Caco-2 (cell line): ENCODE measurements at places on chromosomes 4 and X. TPM values are rescaled to one million over a fixed set of nuclear protein-coding genes. Genes with fewer than 3 reads are reported as not detected.

DNA sequence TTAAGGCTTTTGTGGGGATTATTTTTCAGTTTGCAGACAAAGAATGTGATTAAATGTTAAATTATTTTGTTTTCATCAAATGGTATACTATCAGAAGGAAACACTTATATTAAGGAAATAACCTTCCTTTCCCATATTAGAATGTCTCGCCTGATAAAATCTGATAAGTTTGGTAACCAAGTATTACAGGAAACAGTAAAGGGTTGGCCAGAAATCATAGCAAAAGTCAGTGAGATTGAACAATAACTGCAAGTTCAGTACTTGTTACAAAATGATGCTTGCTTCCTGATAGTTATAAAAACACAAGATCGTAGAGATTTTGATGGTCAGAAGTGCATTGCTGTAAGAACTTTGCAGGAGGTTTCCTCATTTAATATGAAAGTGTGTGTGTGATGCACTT lies 40.5 kb downstream of the FABP2 start:
- no peak for DNase-seq
- no peaks in the 10 kb centered on the region for H3K27me3 ChIP-seq
- H3K4me1 ChIP-seq: no peaks in the 10 kb centered on the region; the same call in 1 of the 2 replicates
- H3K4me3 ChIP-seq: no peak overlapping the region
- H3K27ac ChIP-seq: no peak overlapping the region
- no peaks in the 10 kb centered on the region for H3K36me3 ChIP-seq

- no peaks in the 10 kb centered on the region for H3K27me3 ChIP-seq
- H3K4me3 ChIP-seq: no peak overlapping the region
- peak; percentile 73 for DNase-seq
- H3K36me3 ChIP-seq: no peaks in the 10 kb centered on the region
- no peak overlapping the region for H3K27ac ChIP-seq
These were observed 128.4 kb upstream of the TBC1D9 start for GRCh38 chr4:140884431-140885058.

DNA sequence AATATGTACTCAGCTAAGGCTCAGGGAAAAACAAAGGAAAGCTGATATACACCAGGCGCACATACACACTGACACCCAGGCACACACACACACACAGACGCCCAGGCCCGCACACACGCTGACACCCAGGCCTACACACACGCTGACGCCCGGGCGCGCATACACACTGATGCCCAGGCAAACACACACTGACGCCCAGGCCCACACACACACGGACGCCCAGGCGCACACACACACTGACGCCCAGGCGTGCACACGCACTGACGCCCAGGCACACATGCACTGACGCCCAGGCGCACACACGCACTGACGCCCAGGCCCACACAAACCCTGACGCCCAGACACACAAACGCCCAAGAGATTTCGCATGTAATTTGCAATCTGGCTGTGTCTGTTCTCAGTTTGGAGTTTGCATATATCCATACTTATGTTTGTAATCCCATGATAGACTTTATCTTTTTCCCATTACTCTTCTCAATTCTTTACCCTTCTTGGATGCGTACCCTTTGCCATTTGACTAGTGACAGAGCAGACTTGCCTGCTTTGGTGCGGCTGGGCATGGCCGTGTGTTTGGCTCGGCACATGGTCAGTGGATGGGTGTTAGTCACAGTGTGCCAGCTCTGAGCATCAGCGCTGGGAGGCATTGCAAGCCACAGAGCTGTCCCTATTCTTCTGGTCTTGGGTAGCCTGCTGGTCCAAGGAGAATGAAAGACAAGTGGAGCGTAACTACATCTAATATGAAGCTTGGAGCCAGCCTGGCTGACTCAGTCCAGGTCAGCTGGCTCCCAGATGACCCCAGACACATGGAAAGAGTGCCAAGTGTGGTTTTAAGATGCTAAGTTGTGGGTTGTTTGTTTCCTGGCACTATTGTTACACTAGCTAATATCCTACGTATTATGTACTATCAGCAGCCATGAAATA lies 632.4 kb upstream of the ZFP42 start:
- no peak overlapping the region for H3K4me3 ChIP-seq
- H3K27ac ChIP-seq: no peak overlapping the region
- H3K36me3 ChIP-seq: no peaks in the 10 kb centered on the region

DNA sequence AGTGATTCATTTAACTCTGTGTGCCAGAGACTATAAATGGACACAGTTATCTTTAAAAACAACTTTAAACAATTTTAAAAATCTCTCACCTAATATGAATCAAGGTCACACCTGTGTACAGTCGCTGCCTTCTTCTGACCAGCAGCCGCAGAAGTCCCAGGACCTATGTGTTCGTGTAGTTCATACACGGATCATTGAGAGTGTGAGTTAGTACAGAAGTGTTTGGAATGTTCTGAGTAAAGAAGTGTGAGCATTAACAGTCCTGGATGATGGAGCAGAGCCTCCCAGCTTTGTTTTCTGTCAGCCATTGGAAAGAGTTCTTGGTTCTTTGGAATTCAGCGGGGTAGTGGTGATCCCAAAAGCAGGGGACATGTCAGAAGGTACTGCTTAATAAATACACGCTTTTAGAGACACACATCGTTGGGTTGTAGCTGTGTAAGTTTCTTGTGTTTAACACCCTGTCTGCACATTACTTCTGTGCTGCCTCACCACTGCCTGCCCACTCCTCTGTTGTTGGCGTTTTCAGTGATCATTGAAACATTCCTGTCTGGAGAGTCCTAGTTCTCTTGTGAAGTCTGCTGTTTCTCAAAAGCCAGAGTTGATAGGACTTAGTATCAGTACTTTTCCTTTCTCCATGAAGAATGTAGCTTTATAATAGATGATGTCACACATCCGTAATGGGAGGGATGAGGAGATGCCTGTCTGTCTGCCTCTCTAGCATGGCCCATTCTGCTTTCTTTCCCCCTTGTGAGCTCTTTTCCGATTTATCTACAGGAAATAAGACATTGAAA lies 90.6 kb downstream of the PTTG2 start:
- 0 out of 2 replicates have a peak, but pooled peaks cover 5% of the 10 kb centered on the region for H3K4me1 ChIP-seq
- no peak for DNase-seq
- no peaks in the 10 kb centered on the region for H3K27me3 ChIP-seq
- no peak overlapping the region for H3K4me3 ChIP-seq
- H3K27ac ChIP-seq: no peak overlapping the region

DNA sequence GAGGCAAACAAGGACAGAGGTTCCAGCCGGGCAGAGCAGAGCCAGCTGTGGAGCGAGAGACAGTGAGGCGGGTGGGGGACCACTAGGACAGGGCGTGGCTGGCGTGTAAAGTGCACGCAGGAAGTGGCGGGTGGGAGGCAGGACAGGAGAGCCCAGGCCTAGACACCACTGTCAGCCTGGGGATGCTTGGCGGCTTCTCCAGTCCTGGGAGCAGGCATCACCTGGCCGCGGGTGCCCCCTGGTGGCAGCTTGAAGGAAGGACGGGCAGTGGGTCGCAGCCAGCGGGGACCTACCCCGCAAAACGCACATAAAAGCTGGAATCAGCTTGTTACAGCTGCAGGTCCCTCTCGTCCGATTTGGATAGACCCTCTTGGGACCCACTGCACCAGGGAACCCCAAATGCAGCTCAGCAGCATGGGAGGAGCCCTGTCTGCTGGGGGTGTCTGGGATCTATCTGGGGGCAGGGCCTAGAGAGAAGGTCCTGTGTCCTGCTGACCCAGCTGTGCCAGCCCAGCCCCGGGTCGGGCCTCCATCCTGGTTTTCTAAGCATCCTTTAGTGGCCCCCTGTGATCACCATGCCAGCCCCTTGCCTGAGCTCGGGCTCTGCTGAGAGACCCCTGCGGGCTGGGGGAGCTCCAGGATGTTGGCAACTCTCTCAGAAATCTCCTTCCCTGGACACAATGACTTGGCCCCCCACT lies 57.7 kb downstream of the WFS1 start:
- DNase-seq: peak; percentile 87
- no peak overlapping the region for H3K27ac ChIP-seq
- no peaks in the 10 kb centered on the region for H3K4me1 ChIP-seq
- no peak overlapping the region for H3K4me3 ChIP-seq

DNA sequence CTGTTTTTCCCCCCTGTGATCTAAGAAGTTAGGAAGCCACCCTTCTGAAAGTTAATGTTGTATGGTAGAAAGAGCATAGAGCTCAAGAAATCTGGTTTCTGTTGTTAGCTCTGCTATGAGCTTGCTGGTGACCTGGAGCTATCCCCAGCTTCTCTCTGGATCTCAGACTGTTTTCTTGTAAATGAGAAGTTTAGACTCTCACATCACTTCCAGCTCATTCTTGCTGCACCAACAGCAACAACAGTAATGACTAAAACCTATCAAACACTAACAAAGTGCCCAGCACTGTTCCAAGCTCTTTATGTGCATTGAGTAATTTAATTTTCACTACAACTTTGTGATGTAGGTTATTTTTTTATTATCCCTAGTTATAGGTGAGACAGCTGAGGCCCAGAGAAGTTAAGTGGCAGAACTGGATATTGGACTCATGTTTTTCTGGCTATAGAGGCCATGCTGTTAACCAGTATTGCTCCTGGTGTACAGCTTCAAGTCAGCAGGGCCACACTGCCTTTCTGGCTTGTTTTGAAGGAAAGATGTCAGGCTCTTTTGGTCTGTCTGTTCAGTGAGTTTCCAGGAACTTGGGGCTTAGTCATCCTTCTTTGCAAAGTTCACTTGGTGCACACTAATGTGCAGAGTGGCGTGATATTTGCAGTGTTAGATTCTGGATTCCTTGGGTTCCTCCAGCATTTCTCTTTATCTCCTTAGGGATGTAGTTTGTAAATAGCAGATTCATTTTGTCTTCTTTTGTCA lies 27.8 kb upstream of the TMEM164 start:
- no peak overlapping the region for H3K27ac ChIP-seq
- no peaks in the 10 kb centered on the region for H3K36me3 ChIP-seq
- no peaks in the 10 kb centered on the region for H3K27me3 ChIP-seq
- DNase-seq: no peak
- no peak overlapping the region for H3K4me3 ChIP-seq

DNA sequence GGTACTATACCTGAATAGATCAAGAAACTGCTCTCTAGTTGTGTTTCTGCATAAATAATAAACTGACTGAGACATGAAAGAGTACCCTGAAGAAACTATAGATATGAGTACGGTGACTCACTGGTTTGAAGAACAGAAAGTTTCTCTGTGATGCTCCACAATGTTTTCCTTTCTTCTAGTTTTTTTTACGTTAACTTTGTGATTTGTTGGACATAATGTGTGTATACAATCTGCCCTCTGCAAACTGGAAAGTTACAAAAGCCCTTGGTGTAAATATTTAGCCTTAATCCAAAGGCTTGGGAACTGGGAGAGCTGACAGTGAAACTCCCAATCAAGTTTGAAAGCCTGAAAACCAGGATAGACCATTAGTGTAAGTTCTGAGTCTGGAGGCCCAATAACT lies 31.6 kb upstream of the PAPSS1 start:
- DNase-seq: no peak
- H3K4me3 ChIP-seq: no peak overlapping the region
- no peak overlapping the region for H3K27ac ChIP-seq
- H3K27me3 ChIP-seq: no peaks in the 10 kb centered on the region; the same call in 1 of the 2 replicates

GRCh38 chr4:152062936-152063620 lies 302.3 kb upstream of the GATB start:
- DNase-seq: no peak
- H3K4me3 ChIP-seq: no peak overlapping the region
- H3K27me3 ChIP-seq: no peaks in the 10 kb centered on the region
- H3K36me3 ChIP-seq: no peaks in the 10 kb centered on the region
- H3K4me1 ChIP-seq: peaks cover 14% of the 10 kb centered on the region

DNA sequence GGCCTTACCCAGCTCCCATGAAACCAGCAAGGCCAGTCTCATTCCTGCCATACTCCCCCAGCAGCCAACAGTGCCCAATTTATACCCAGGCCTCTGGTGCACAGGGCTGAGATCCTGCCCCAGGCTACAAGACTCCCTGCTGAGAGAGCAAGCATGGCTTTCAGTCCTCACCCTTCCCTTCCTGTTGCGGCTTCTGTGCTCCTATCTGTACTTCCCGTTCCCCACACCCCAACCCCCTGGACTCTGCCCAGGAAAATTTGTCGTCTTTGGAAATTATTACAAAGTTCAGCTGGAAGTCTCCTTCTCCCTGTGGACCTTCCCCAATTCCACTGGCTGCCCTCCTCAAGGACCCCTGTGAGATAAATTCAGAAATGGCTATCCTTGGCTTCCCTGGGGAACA lies 84.1 kb upstream of the GK2 start:
- H3K36me3 ChIP-seq: no peaks in the 10 kb centered on the region
- no peak for DNase-seq
- H3K4me3 ChIP-seq: no peak overlapping the region
- H3K27ac ChIP-seq: no peak overlapping the region
- no peaks in the 10 kb centered on the region for H3K4me1 ChIP-seq

DNA sequence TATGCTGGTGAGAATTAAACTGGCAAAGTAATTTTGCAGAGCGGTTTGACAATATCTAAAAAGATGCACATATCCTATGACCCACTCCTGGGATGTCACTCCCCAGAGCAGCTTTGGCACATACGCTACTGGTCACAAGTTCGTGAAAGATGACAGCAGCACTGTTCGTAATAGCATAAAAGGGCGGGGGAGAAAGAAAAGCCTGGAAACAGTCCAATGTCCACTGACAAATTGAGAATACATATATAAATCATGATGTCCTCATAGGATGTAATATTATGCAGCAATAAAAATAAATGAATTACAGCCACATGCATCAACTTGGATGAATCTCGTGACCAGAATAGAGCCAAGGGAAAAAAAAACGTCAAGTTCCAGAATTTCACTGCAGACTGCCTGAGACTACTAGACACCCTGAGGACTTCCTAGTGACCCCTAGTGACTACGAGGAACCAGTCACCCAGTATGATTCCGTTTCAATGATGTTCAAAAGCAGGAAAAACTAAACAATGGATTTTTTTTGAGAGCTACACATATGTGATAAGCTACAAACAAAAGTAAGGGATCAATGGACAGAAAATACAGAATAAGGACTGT lies 1.8 kb downstream of the PCSK1N start:
- no peaks in the 10 kb centered on the region for H3K4me1 ChIP-seq
- H3K4me3 ChIP-seq: no peak overlapping the region
- H3K27ac ChIP-seq: no peak overlapping the region
- no peak for DNase-seq
- no peaks in the 10 kb centered on the region for H3K36me3 ChIP-seq
- H3K27me3 ChIP-seq: no peaks in the 10 kb centered on the region

DNA sequence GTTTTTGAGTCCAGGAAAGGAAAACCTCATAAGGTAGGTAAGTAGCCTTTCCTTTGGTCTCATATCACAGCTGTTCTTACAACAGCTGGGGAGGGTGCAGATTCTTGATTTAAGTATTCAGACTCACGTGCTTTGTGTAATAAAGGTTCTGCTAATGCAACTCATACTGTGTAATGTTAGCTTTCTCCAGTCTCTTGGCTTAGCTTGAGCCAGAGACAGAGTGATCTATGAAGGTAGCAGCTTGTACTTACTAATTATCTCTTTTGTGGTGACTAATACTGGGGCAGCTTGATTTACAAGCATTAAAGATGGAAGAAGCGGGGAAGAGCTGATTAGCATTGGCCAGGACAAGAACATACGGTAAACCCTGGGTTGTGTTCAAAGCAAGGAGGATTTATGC lies 80.3 kb downstream of the LNX1 start:
- no peak overlapping the region for H3K4me3 ChIP-seq
- H3K27me3 ChIP-seq: no peaks in the 10 kb centered on the region
- H3K36me3 ChIP-seq: no peaks in the 10 kb centered on the region
- no peak overlapping the region for H3K27ac ChIP-seq

CNGA1 gene
- 1.5 and 1.8 TPM in 2 replicates for total RNA-seq

CXCL3 gene
- total RNA-seq: 1.9 and 4.3 TPM in 2 replicates

IL15 gene
- 0.37 TPM in 1 of 2 replicates, not detected in the other for total RNA-seq

RASGEF1B gene
- 24.8 and 32.3 TPM in 2 replicates for total RNA-seq
